ENCODE measurements at places on chromosomes 12 and 14. TPM values are rescaled to one million over a fixed set of nuclear protein-coding genes. Genes with fewer than 3 reads are reported as not detected.

The REP15 gene
- 0.78 TPM for total RNA-seq

The GLT1D1 gene
- total RNA-seq: not detected

GRCh38 chr14:57380935-57381334 is 9.5 kb upstream of the NAA30 start:
- DNase-seq: no peak

The CIDEB gene
- total RNA-seq: not detected

DNA sequence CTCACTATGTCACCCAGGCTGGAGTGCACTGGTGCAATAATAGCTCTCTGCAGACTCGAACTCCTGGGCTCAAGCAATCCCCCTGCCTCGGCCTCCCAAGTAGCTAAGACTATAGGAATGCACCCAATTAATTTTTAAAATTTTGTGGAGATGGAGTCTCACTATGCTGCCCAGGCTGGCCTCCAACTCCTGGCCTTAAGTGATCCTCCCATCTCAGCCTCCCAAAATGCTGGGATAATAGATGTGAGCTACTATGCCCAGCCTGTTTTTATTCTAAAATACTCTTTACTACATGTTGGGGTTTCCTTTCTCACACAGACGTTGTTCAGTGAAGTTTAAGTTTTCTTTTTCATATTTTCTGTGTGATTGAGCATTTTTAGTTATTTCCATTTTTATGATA is 60.9 kb upstream of the DUSP6 start:
- DNase-seq: no peak

GRCh38 chr14:91341334-91341733 is 76.3 kb downstream of the CCDC88C start:
- no peak for DNase-seq

DNA sequence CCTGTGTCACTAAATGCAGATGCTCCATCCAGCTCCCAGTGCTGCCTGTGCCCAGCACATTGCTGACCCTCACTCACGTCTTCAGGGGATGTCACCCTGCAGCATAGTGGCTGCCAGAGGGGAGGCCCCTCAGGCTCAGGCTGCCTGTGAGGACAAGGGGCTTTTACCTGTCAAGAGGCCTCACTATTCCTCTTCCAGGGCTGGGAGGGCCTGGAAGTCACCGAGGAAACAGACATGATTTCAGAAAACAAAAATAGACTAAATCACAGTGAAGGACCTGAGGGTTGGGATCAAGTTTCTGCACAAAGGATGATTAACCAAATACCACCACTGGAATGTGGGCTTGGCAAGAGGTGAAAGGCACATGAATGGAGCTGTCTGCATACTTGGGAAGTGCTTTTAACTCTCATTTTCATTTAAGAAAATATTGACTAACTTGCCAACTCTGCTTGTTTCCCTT is 1202.3 kb downstream of the BCL11B start:
- DNase-seq: peak; percentile 19

The DIO2 gene
- total RNA-seq: 0.38 TPM

- DNase-seq: no peak
Observed at GRCh38 chr12:119447126-119447525, 112.6 kb downstream of the CCDC60 start.

The PLEKHG7 gene
- total RNA-seq: 2.5 TPM

- DNase-seq: no peak
Observed at GRCh38 chr14:54698966-54699530, 132.1 kb downstream of the SAMD4A start.

GRCh38 chr14:97056086-97056485 is 258.9 kb downstream of the VRK1 start:
- no peak for DNase-seq

The KRT74 gene
- total RNA-seq: not detected

GRCh38 chr12:112716099-112717093 is 75.2 kb upstream of the RPH3A start:
- DNase-seq: peak; percentile 35

GRCh38 chr12:27451036-27451825 is 4.7 kb downstream of the SMCO2 start:
- no peak for DNase-seq

DNA sequence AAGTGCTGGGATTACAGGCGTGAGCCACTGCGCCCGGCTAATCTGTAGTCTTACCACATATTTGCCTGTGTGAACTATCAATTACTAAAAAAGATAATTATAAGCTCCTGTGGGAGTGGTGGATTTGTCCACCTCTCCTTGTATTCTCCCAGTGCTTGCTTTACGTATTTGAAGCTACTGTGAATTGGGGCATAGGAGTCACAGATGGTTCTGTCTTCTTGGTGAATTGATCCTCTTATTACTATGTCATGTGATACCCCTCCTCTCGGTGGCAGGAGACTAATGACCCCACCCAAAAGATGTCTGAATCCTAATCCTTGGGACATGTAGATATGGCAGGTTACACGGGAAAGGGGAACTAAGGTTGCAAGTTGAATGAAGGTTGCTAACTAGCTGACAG is 11.8 kb downstream of the GPR132 start:
- no peak for DNase-seq

All from Calu3 (cell line).